ENCODE measurements at places on chromosomes 1 and 21.

DNA sequence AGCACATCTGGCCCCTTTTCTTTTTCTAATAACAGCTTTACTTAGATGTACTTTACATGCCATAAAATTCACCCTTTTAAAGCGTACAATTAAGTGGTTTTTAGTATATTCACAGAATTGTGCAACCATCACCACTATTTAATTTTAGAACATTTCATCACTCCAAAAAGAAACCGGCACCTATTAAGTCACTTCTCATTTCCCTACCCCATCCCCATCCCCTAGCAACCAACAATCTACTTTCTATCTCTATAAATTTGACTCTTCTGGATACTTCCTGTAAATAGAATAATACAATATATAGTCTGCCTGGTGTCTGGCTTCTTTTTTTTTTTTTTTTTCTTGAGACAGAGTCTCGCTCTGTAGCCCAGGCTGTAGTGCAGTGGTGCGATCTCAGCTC, 59.5 kb upstream of the ENAH start:
- no peak for DNase-seq

- no peak for DNase-seq
Observed at GRCh38 chr1:168636642-168637111, 60.3 kb downstream of the XCL1 start.

DNA sequence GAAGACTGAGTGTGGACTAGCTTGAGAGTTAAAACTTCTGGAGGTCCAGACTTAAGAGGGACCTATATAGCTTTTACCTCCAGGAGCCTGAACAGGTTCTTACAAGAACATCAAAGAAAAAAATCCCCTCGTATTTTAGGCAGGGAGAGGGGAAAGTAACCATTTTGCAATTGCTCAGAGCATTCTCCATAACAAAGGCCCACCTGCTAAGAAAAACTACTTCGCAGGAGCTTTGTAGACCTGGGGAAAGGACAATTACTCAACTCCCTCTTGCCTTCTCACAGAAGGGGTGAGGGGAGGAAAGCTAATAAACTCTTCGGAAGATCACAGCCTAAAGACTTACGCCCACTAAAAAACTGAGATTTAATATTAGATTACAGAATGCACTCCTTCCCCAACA, 86.3 kb downstream of the RERE start:
- no peak for DNase-seq

DNA sequence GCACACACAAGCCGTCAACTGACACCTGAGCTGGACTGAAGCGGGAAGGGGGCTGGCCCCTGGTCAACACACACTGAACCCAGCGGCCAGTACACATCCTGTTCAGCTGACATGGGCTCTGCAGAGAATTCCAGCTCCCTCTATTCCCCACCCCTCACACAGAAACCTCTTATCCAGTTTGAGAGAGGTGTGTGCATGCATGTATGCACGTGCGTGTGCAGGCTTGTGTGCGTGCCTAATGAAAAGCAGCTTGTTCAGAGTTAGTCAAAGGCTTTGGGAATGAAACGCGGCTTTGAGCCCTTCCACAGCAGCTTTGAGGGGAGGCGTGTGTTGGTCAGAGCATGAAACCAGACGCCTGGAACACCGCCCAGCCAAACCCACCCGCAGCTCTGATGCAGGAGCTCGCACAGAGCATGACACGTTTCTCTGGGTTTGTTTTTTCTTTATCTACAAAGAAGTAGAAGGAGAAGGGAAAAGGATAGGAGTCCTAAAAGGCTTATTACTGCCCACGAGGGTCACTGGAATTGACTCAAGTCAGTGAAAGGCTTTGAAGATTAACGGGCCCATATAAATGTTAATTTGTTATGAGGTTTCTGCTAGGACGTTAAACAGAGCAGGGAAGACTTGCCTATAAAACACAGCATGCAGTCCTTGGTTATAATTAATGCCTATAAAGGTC, 184.2 kb downstream of the ETS2 start:
- no peak for DNase-seq

DNA sequence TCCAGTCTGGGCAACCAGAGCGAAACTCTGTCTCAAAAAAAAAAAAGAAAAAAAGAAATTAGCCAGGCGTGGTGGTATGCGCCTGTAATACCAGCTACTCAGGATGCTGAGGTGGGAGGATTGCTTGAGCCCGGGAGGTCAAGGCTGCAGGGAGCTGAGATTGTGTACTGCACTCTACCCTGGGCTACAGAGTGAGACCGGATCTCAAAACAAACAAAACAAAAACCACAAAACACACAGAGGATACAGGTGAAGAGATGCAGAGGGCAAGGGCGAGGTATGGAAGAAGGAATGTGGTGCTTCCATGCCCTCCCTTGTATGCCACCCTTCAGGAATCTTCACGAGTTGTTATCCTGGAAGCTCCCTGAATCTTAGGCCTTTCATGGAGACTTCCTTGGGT, 68.5 kb downstream of the NDUFS5 start:
- DNase-seq = no peak

DNA sequence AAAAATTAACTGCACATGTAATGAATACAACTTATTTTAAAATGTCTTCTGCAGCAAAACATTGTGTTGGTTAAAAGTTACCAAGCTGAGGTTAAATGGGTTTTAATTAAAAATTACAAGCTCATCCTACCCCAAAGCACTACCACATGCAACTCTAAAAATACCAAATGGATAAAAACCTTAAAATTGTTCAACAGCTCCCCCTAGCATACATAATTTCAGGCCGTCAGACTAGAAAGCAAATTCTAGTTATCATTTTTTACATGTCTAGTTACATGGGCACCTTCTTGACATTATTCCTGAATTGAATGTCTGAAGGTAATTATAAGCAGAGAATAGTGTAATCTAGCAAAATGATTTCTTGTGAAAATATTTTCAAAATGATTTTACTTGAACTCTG, 176.5 kb downstream of the C1orf21 start:
- no peak for DNase-seq

DNA sequence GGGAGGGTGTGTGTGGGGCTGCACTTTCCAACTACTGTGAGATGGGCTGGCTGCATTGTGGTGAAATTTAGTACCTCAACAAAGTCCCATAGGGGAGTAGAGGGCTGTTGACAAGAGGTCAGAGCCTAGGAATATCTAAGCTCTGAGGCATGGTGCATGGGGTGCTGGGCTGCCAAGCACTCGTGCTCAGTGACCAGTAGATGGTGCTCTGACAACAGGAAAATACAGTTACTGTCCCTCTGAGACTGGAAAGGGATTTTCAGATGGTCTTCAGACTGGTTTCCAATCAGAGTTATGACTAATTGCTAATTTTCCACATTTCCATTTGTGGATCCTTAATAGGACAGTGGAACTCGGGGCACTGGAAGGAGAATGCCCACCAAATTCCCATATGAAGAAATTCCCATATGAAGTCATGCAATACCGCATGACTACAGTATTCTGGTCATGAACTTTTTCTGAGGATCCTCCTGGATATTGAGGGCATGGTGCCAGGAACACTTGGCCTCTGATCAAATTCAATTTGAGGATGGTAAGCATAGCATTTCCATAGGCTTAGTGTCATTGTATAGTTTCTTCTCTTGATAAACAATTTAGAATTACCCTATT, 4.1 kb upstream of the CACNA1E start:
- DNase-seq = peak; percentile 17

DNA sequence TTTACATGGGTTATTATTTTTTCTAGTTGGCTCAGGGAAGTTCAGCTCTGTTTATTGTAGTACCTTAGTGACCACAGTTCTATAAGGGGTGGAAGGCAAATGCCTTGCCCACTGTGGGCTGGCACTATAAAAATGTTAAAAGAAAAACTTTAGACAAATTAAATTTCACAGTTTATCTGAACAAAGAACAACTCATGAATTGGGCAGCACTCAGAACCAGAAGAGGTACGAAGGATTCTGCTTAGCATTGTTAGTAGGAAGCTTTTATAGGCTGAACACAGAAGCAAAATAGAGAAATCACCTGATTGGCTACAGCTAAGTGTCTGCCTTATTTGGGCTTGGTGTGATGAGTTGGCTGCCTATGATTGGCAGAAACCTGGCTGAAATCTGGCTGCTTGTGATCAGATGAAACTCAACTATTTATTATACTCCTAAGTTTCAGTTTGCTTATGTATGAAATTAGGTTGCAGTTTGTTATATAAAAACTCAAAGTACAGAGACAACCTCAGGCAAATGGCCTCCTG, 35.8 kb upstream of the SLC35D1 start:
- DNase-seq = no peak

- no peak for DNase-seq
Observed at GRCh38 chr1:235516862-235517446, 12.7 kb upstream of the B3GALNT2 start.
